ENCODE measurements at places on chromosomes 7 and 10.

DNA sequence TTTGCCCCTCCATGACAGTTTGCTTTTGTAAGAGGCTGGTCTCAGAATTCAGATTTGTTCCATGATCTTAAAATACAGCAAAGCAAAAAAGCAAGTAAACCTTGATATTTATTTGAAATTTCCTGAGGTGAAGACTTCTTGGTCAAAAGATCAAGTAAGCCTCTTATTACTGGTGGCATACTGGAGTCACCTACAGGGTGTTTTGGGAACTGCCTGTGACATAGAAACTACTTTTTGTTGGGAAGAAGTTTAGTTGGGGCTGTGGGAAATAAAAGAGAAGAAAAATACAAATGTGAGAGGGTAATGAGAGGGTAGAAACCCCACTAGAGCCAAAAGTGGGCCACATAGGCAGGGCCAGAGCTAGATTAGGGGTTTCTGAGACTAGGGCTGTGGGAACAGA is 217.9 kb downstream of the OTUD1 start:
- no peak for DNase-seq

GRCh38 chr7:15305002-15305600 is 256.7 kb downstream of the AGMO start:
- no peak for DNase-seq

DNA sequence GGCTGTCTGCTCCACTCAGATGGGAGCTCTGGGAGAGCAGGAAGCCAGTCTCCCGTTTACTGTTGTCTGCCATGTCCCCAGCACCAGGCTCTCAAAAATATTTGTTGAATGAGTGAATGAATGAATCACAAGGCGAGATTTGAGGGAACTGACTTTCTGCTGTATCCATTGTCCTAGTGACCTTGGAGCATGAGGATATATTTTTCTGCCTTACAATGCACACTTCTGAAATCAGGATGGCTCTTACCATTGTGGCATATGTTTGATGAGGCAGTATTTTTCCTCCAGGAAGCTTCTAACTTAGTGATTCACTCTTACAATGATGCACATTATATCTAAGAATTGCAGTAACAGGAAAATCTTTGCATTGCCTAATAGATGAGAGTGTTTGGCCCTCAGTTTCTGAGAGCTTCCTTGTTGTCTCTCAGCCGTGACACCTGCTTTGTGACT is 136.4 kb downstream of the RPS24 start:
- DNase-seq = no peak

- DNase-seq = no peak
Observed at GRCh38 chr10:71995449-71995848, 31.3 kb downstream of the CHST3 start.

- no peak for DNase-seq
Observed at GRCh38 chr7:155263581-155264143, 34.0 kb upstream of the INSIG1 start.

DNA sequence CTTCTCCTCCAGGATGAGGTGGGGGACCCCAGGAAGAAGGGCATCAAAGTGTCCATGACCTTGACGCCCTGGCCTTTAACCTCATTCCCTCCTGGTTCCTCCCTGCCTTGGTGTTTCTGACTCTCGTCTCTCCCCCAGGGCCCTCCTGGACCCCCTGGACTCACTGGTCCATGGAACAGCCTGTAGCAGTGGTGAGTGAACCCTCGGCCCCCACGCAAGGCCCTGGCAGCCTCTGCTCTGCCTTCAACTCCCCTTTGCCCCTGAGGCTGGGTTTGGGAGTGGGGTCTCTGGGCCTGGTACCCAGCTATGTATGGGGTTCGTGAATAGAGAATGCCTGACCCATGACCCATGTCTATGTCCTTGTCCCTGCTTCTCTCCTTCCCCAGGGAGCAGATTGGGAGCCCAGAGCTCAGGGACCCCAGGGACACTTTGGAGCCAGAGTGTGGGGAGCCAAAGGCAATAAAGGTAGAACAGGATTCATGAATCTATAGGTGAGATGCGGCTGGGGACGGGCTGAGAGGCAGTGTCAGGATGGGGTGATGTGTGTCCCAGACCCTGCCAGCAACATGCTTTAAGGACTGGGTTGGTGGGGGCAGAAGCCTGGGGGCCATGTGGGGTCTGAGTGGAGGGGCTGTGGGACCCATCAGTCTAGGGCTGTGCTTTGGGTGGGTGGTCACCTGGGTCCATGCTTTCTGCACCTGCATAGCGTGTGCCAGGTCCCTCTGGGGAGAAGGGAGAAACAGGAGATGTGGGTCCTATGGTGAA is 18.4 kb upstream of the VOPP1 start:
- no peak for DNase-seq

DNA sequence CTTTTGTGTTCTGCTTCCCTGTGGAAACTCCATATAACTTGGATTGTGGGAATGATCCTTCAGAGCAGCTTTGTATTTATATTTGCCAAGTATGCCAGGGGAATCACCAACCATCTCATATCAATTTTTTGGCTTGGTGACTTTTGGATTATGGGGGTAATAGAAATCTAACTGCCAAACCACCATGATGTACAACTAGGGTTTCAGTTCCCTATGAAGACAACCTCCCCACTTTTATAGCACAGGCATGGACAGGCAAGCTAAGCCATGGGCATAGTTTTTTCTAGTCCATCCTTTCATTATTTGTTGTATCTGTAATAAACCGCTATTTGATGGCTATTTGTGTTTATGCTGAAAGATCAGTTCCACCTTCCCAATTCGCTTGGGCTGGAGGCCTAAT is 17.7 kb downstream of the NPY start:
- DNase-seq = no peak

DNA sequence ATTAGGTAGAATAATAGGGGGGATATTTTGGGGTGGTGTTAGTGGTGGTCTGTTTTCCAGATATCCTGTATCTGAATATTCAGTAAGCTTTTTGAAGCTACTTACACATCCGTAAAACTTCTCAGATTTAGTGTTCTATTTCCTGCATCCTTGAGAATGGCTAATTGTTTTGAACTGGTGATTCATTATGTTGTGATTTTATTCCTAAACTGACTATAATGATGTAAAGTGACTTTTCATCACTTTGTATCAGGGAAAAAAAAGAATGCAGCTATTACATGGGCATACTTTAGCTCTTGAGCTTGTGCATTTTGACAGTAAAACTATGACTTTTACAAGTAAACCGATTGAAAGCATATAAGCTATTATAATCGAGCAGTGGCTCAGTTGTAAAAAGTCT is 18.2 kb downstream of the WAC start:
- DNase-seq = no peak

DNA sequence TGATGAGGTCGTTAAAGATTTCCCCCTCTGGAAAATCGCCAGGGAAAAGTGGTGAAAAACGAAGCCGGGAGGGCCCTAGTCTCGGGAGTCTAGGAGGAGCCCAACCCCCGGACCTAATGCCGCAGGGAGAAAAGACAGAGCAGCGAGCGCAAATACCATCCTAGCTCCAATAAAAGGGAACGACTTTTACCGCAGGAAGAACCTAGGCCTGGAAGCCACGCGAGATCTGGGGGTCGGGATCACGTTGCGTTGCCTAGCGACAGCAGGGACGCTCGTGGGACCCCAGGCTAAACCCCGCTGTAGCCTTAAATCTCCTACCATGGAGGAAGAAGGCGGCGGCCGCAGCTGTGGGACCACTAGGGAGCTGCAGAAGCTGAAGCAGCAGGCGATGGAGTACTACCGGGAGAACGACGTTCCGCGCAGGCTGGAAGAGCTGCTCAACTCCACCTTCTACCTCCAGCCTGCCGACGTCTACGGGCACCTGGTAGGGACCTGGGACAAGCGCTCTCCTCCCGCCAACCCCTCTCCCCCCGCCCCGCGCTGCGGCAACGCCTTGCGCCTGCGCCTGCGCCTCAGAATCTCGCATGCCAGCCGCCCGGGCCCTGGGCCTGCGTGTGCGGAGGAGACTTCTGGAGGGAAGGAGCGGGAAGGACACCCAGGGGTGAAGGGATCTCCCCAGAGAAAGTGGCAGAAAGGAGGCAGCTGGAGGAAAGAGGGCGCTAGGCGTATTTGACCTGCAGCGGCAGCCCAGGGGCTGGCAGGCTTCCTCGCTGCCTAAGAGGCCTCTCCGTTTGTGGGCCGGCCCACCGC is at the start of gene ENO4:
TSS of gene ENO4 (plus strand) at position 252 of the 810 bp plus-strand sequence. CDS start at position 320, 68 bp downstream.
- peak; percentile 80 for DNase-seq

DNA sequence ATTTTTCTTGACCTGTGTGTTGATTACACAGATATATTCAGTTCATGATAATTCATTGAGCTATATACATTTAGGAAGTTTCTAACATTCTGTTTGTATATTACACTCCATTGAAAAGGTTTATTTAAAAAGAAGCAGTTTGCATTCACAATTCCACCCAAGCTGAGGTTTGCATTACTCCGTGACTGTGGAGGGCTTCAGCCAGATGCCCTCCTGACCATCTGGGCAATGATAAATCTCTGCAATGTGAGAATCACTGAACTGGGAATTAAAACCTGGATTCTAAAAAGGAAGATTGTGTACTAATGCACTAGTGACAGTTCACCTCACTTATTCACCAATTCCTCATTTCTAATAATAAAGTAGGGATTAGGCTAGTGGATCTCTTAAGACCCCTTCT is 36.4 kb upstream of the CYP2C9 start:
- DNase-seq = no peak

DNA sequence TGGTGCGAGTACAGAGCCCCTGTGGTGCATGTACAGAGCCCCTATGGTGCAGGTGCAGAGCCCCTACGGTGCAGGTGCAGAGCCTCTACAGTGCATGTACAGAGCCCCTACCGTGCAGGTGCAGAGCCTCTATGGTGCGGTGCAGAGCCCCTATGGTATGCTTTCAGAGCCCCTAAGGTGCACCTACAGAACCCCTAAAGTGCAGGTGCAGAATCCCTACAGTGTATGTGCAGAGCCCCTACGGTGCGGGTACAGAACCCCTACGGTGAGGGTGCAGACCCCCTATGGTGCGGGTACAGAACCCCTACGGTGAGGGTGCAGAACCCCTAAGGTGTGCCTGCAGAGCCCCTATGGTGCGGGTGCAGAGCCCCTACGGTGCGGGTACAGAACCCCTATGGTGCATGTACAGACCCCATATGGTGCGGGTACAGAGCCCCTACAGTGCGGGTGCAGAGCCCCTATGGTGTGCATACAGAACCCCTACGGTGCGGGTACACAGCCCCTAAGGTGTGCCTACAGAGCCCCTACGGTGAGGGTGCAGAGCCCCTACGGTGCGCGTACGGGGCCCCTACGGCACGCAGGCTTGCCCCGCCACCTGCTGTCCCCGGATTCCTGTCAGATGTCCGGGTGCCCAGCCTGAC is 53.5 kb downstream of the MGMT start:
- DNase-seq = no peak

DNA sequence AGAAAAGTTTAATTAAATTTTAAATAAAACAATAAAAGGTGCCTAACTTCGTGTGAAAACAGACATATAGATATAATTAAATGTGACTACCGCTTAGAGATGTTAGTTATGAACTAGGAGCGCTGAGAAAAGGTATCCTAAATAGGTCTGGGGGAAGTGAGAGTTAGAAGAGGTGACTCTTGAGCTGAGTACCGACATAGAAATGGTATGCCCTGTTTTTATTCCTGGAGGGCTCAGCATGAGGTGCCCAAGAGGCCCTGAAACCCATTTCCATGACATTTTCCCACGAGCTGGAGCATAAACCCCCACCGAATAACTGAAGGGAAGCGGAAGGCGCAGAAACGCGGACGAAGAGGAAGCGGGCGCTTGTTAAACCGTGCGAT is 433 bp upstream of the STARD3NL start:
- DNase-seq = no peak

GRCh38 chr7:5203183-5203537 is 13.1 kb downstream of the WIPI2 start:
- no peak for DNase-seq

DNA sequence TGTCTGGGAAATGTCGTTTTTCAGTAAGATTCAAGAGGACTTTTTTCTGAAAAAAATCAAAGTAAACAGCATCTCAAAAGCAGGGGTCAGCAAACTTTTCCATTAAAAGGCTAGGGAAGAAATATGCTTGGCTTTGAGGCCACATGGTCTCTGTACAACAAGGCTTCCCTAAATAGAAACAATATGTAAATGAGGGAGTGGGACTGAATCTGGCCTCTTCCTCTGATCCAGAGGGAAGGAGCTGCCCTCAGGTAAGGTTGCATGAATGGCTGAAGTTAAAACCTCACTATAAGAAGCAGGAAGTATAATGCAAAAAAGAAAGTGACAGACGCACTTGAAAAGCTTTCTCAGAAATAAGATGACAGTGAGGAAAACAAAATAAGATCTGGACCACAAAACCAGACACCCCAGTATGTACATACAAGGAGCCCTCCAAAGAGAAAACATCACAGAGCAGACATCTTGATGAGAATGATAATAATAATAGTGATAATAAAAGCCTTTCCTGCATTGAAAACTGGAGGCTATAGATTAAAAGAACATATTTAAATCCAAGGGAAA is 115.2 kb downstream of the PLXNA4 start:
- no peak for DNase-seq

DNA sequence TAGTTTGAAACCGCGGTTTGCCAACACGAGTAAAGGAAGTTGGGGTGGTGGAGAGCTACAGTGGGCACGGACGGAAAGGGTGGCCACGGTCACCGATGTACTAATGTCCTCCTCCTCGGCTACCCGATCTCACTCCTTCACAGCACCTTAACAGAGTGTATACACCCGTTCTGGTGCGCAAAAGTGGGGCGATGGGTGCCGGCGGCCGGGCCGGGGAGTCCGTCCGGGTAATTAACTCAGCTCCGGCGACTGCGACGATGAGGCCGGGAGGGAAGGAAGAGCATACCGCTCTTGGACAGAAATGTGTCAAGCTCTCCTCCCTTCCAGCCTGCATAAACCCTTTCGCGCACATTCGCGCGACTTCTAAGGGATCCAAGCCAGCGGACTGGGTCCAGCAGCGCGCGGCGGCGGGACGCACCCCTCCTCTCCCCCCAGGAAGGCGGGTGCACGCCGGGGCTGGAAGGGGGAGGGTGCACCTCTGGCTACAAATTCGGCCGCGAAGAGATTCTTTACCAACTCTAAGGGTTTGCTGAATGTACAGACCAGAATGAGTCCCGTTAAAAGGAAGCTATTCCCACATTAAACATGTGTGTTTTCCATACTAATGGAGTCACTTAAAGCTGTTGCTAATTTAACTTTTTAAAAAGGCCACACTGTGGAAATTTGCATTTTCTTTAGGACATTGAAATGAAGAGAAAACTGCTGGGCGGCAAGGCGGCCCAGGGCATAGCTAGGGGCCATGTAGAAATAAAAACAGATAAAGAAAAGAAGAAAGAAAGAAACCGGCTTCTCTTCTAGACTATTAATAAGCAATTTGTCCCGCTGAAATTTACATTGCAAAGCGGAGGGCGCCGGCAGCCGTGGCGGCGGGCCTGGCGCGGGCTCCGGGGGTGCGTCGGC is 6.6 kb upstream of the EBF3 start:
- no peak for DNase-seq

DNA sequence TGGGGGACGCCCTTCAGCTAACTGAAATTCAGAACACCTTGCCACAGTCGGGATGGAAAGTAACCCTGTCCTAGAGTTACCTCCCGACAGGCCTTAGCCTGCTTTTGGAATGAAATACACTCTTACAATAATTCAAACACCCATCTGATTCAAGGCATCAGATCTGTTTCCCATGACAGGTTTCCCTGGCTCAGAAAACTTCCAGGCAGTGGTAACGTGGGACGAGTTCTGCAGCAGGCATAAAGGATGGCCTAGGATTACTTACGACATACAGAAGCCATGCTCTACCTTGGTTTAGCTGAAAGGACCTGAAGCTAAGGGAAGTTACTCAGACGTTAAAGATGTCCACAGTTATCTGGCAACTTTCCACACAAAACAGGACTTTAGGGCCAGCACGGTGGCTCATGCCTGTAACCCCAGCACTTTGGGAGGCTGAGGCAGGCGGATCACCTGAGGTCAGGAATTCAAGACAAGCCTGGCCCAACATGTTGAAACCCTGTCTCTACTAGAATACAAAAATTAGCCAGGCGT is 5.0 kb downstream of the PAXIP1 start:
- DNase-seq = no peak
